ENCODE measurements at places on chromosomes 12 and 14.

GRCh38 chr12:22360774-22361173 lies 26.3 kb upstream of the ST8SIA1 start:
- no peak for DNase-seq

DNA sequence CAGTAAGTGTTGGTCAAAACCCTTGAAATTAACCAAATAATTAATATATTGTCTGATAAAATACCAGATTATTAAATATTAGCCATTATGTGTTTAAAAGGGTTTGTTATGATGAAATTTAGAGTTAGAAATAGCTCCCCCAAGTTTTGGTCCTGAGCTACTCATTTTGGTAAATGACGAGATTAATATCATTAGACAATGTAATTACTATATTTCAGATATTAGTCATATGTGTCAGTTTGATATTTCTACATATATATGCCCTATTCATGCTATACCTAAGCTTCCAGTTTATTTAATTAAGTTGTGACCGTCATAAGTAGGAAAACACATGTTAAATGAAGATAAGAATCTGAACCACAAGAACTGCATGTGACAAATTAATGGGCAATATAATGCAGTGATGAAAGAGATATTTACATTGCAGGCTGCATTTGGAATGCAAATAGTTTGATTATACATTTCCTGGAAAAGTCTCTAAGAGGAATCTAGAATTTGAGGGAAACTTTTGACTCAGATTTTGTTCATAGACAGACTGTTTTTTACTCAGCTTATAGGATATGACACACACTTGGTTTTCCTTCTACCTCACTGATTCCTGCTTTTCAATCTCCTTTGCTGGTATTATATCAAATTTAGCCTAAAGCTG lies 70.5 kb downstream of the TBC1D30 start:
- DNase-seq: no peak

DNA sequence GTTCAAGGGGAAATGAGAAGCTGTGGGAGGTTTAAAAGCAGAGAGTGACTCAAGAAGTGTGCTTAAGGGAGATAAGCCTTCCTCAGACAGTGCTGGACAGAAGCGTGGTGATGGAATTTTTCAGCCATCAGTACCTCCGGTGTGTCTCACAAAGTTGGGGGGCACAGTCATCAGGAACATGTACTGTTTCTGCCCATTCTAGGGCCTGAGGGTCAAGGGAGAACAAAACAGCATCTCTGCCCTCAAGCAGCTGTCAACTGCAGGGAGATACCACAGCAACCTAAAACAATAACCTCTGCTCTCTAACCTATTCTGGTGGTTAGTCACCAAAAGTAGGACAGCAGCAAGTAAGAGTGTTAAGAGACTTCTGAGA lies 2.0 kb upstream of the STON2 start:
- DNase-seq: no peak

DNA sequence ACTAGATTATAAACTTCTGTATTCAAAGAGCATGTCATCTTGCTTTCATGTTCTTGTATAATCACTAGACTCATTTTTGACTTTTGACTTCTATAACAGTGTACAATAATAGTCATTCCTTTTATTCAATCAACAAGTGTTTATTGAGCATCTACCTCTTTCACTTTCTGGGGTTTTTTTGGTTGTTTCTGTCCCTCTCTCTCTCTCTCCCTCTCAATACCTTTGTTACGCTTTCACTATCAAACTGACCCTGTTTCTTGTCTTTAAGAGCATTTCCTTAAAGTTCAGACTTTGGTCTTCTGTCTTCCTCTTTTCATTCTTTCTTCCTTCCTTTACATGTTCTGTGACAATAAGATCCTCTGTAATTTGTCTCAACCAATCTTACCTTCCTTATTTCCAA lies 49.5 kb downstream of the GPR137C start:
- no peak for DNase-seq

DNA sequence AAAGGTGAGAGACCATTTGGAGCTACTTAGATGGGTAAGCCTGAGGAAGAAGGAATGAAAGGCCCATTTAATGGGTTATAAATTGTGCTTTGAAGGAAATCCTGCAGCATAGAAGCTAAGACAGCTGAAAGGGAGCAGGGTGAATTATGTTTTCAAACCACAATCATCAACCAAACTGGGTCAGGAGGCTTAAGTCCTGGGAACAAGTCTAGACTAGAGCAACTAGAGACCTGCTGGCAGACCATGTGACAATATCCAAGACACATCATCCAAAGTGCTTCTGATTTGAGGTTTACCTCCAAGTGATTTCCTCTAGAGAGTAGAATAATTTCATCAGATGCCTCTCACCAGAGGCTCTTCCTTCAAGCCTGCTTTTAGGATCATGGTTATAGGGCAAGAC lies 53.7 kb downstream of the MAP3K9 start:
- DNase-seq: no peak

- DNase-seq: no peak
Observed at GRCh38 chr12:6327229-6328041, 14.4 kb downstream of the TNFRSF1A start.

DNA sequence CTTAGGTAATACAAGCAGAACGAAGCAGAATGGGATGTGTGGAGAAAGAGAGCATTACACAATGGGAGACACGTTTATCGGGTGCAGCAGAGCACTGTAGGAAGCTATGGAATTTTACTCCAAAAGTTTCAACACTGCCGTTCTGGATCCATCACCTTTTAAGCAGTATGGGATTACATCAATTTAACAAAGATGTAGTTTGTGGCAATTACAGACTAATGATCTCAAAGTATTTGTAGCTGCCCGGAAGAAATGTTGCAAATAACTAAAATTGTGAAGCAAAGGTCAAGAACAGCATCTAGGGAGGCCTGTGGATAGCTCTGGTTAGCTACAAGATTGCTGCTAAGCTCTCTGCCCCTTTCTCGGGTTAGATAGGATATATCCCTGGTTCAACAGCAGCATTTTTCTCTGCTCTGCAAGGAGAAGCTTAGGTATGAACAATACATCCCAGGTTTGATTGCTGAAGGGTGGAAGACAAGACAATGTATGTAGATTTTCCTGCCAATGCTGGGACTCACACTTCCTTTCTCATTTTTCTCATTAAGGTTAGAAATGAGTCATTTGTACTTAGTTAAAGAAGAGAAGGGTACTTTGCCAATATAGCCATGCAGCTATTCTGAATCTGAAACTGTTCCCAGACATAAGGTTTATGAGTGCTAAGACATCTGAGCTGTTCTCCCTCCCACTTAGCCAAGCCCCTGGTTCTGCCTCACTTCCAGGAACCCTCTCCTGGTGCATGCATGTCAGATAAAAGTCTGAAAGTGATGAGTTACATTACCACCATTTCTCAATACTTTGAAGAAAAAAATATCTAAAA lies 75.0 kb upstream of the HIF1A start:
- DNase-seq: no peak

GRCh38 chr12:4031703-4032291 lies 158.6 kb upstream of the PARP11 start:
- DNase-seq: no peak

- DNase-seq: no peak
Observed at GRCh38 chr12:96698965-96699364, 208.1 kb upstream of the NEDD1 start.

DNA sequence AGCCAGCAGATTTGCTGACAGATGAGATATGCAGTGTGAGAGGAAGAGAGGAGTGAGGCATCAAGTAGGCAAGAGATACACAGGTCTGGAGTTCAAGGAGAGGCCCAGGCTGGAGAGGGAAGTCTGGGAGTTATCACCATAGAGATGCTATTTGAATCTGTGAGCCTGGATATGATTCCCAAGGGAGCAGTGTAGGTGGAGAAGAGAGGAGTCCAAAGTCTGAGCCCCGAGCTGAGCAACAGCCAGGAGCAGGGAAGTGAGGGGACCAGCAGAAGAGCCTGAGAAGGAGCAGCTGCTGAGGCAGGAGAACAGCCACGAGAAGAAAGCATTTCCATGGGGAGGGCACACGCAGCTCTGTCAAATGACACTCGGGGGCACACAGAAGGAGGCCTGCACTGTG lies 20.2 kb upstream of the NXPH4 start:
- no peak for DNase-seq

DNA sequence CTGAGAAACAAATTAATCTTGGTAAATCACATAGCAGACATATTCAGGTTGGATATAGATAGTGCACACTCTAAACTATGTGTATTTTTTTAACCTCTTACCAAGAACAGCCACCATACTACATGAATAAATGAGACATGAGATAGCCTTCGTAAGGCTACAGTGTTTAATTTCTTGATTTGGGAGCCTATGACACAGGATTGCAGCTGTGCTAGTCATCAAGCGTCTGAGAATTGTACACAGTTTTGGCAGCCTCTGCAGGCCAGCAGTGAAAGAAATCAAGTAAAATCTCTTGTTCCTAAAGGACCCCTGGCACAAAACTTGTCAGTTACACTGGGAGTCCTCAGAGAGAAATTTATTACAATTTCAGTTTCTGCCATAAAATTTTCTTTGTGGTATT lies 236.1 kb downstream of the C12orf50 start:
- no peak for DNase-seq

GRCh38 chr12:57604992-57605810 lies 577 bp downstream of the DTX3 start:
- DNase-seq: no peak

- DNase-seq: no peak
Observed at GRCh38 chr12:3049611-3050249, 27.4 kb upstream of the TSPAN9 start.

DNA sequence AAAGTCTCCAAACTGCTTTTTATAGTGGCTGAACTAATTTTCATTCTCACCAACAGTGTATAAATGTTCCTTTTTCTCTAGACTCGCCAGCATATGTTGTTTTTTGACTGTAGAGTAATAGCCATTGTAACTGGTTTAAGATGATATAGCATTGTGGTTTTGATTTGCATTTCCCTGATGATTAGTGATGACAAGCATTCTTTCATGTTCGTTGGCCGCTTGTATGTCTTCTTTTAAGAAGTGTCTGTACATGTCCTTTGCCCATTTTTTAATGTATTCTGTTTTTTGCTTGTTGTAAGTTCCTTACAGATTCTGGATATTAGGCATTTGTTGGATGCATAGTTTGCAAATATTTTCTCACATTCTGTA lies 404.9 kb downstream of the FLRT2 start:
- DNase-seq: no peak

- DNase-seq: no peak
Observed at GRCh38 chr12:116558280-116559161, 660 bp upstream of the MAP1LC3B2 start.

GRCh38 chr12:102509123-102509626 lies 28.8 kb upstream of the IGF1 start:
- DNase-seq: no peak

- no peak for DNase-seq
Observed at GRCh38 chr12:75738486-75738885, 227.1 kb upstream of the KRR1 start.

DNA sequence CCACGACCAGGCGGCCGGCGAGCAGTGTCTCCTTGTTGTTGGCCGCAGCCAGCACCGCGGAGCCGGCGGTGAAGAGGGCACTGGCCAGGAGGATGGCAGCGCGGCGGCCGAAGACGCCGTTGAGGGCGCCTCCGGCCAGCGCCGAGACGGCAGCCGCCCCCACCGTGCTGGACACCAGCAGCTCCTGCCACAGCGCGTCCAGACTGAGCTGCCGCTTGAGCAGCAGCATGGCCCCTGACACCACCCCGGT lies 691 bp downstream of the SLC2A13 start:
- no peak for DNase-seq

- no peak for DNase-seq
Observed at GRCh38 chr14:67917006-67917405, 97.4 kb downstream of the RAD51B start.

Measured in activated CD4-positive, alpha-beta T cell treated with anti-CD3 and anti-CD28 coated beads, Interleukin-2, amount 50 U/mL, for 1 hour (primary cell).